ENCODE measurements at places on chromosomes 1 and 21. TPM values are rescaled to one million over a fixed set of nuclear protein-coding genes. Genes with fewer than 3 reads are reported as not detected.

NHLH1 gene
- not detected for total RNA-seq

LAMB3 gene
- 2.9 TPM for total RNA-seq

CD1D gene
- total RNA-seq = 1.3 TPM

RPF1 gene
- 11.8 TPM for total RNA-seq

SUMO3 gene
- total RNA-seq = 17.3 TPM

FALEC gene
- not detected for total RNA-seq

IFI44L gene
- total RNA-seq = 3.9 TPM

CLCC1 gene
- 18.1 TPM for total RNA-seq

NUDT17 gene
- 1.3 TPM for total RNA-seq

MSH4 gene
- 0.19 TPM for total RNA-seq

AMY2B gene
- total RNA-seq = 2,598 TPM

GRIK1 gene
- total RNA-seq = 0.09 TPM

PGM1 gene
- total RNA-seq = 106 TPM

FAM151A gene
- total RNA-seq = not detected

ETNK2 gene
- 7.2 TPM for total RNA-seq

DMBX1 gene
- total RNA-seq = not detected

OR2T29 gene
- not detected for total RNA-seq

CELA2A gene
- 6,052 TPM for total RNA-seq

TDRKH gene
- total RNA-seq = 2.6 TPM

OR2T35 gene
- not detected for total RNA-seq

SMPDL3B gene
- 20.4 TPM for total RNA-seq

MMEL1 gene
- total RNA-seq = 2.4 TPM

CHIT1 gene
- total RNA-seq = 0.38 TPM

KRTAP19-6 gene
- total RNA-seq = not detected

GBP7 gene
- total RNA-seq = not detected

PPP1R15B gene
- total RNA-seq = 23.5 TPM

CHRNB2 gene
- total RNA-seq = 0.35 TPM

TSPAN1 gene
- total RNA-seq = 6.2 TPM

Data from pancreas (tissue), 10 donors.